NCI-H2171 (cell line): ENCODE measurements at places on chromosomes 7 and 10.

DNA sequence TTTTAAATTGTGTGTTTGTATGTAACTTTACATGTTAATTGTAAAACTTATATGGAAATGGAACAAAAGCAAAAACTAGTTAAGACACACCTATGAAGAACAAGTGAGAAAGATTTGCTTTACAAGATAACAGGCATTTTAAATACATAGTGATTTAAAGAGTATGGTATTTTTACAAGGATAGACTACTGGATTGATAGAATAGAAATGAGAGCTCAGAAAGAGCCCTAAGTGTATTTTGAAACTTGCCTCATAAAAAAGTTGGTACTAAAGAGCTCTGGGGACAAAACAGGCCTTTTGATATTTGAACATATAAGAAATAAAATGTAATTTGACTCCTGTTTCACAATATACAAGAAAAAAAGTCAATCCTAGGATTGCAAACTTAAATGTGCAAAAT, 928.4 kb downstream of the REEP3 start:
- DNase-seq = no peak

GRCh38 chr7:103660455-103661371, 214.7 kb upstream of the SLC26A5 start:
- no peak for DNase-seq

DNA sequence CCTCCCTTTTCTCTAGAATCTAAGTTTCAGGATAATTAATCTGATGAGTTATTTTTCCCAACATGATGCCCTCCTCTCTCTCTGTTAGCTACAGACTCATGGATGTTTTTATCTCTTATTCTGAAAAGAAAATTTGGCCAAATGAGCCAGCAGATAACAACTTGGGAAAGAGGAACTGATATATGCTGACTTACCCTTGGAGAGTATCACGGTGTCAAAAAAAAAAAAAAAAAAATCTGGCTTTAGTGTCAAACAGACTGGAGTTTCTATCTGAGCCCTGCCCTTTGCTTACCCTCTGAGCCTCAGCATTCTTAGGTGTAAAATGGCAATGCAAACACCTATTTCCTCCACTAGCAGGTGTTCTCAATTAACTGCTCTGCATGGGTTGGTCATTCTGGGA, 190.4 kb downstream of the AHR start:
- DNase-seq = no peak

- no peak for DNase-seq
These were observed 137.3 kb upstream of the EEPD1 start for GRCh38 chr7:36015733-36016132.

GRCh38 chr7:44045226-44046014, 918 bp downstream of the DBNL start:
- DNase-seq = no peak

- DNase-seq = no peak
These were observed 26.5 kb downstream of the ADRA2A start for GRCh38 chr10:111103196-111103840.

DNA sequence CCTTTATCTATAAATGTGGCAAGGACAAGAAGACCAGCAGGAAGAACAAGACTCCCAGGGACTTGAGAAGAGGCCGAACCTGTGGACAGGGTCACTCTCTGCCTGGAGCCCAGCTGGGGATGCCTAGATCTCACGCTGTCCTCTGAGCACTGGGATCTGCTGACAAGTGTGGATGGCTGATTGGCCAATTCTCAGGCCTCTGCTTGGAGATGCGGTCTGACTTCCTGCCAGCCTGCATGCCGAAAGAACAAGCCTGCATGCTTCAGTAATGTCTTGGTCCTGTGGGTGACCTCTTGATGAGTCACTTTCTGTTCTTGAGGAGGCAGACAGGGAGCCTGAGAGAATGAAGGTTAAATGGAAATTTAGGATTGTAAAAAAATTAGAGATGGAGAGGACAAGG, 84.7 kb downstream of the TMEM178B start:
- no peak for DNase-seq

- DNase-seq = no peak
These were observed 31.5 kb downstream of the ASB13 start for GRCh38 chr10:5634918-5635317.

GRCh38 chr7:136692221-136692620, 176.2 kb upstream of the CHRM2 start:
- DNase-seq = no peak
